ENCODE measurements at places on chromosomes 12 and 14.

DNA sequence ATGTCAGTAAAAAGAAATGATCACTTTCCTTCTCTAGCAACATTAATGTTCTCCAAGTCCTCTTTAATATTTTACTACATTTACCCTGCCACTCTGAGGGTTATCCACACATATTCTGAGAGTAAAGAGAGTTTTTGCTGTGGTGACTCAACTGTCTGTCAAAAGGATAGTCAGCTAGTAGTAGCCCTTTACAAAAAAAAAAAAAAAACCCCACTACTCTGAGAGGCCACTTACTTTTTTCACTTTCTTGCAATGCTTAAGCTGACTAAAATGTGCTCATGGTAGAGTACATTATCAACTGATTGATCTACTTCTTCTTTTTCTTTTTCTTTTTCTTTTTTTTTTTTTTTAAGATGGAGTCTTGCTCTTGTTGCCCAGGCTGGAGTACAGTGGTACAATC, 27.6 kb upstream of the PPM1A start:
- no peak for DNase-seq

DNA sequence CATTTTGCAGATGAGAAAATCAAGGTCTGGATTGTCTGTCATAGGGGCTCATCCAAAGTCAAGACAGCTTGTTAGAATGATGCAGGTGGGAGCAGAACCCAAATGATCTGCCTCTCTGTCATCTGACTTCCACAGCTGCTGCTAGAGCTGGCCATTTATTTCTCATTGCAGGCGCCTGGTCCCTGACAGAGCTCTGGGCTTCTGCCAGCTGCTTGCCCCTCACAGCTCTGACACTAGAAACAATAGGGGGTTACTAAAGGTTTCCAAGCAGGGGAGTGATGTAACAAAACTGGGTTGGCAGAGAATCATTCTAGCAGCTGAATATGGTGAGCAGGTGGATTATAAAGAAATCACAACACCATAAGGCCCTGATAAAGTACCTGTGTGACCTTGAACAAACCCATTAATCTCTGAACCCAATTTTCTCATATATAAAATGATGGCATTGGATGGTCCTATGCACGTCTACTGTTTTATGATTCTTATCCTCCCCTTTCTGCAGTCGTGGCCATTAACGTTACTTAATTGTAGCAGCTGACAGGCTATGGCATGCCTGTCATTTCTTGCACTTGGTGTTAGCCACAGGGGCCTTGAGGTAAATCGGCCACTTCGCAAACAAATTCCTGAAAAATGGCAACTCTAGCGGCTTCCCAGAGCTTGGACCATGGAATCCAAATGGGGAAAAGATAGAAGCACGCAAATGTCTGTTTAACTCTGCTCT, 134.6 kb downstream of the RMST start:
- no peak for DNase-seq

DNA sequence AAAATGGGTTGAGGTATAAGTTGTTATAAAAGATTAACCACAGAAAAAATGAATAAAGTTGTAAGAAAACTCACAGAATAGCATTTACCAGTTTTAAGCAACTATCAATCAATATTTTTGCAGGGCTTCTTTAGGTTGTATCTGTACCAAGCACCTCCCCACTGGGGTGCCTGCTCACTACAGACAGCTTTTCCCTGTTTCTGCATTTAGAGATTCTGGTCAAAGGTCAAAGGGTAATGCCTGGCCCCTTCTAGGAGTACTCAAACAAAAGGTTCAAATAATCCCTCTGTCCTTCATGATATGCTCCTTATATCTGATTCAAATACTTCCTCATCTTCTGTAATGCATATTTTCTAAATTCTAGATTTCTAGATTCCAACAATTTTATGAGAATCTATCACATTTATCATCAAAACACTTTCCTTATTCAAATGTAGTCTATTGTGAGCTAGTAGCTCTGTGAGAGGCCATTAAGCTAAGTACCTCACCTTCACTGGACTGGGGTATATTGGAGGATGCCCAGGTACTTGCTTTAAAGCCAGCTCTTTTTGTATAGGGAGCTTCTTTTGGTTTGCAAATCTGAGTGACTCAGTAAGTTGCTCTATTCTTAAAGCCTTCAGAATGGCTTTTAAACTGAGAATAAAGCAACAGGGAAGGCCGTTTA, 120.7 kb upstream of the PTPRB start:
- DNase-seq = no peak

- no peak for DNase-seq
Measured at GRCh38 chr12:115049614-115050013, 365.6 kb upstream of the TBX3 start.

GRCh38 chr14:50051106-50051505, 65.3 kb downstream of the VCPKMT start:
- DNase-seq = no peak

GRCh38 chr12:111429828-111430432, 24.2 kb downstream of the SH2B3 start:
- no peak for DNase-seq

GRCh38 chr14:59422069-59422881, 42.9 kb downstream of the GPR135 start:
- no peak for DNase-seq
